ENCODE measurements at places on chromosomes 2 and 18. TPM values are rescaled to one million over a fixed set of nuclear protein-coding genes. Genes with fewer than 3 reads are reported as not detected.
A peak's percentile ranks its signal among the peaks of the same experiment; 100 is the strongest.

GRCh38 chr2:68103030-68103708 is 40.4 kb upstream of the C1D start:
- DNase-seq: no peak

GRCh38 chr2:191349990-191350389 is 104.8 kb downstream of the MYO1B start:
- no peak for DNase-seq

DNA sequence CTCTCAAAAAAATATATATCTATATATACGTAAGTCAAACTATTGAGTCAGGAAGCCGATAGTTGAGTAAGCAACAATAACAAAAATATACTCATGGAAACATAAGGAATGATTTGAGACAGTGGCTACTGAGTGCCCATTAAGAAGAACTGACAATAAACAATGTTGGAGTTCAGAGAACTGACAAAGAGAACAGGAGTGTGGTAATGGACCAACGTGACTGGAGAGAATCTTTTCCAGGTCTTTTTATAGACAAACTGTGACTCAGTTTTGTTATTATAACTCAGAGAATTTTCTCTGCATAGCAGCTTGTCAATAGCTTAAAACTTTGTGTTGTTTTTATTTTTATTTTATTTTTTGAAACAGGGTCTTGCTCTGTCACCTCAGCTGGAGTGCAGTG is 4.6 kb upstream of the GALM start:
- DNase-seq: no peak

FBXO48 gene
- total RNA-seq: 0.60 TPM

PSMA8 gene
- not detected for total RNA-seq

CYP1B1 gene
- total RNA-seq: 170 TPM

SEH1L gene
- total RNA-seq: 41.1 TPM

ALPG gene
- not detected for total RNA-seq

DNA sequence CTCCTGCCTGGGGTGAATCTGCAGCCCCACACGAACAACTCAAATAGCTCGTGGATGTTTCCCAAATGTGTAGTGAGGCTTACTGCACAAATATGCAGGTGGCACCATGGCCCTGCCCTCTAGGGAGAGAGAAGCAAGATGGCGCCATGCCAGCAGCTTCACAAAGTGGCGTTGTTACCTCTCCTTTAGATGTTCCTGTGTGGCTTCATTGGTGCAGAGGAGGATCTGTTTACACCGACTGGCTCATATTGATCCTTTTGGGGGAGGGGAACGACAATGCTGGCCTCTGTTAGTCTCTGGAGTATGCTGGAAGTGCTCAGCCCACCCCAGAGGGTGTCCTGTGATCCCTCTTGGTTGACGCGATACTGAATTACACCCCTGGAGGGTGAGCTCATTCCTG is 99.5 kb upstream of the GATA6 start:
- DNase-seq: no peak

- no peak for DNase-seq
These were observed 163.2 kb upstream of the KLF7 start for GRCh38 chr2:207328944-207329386.

DNA sequence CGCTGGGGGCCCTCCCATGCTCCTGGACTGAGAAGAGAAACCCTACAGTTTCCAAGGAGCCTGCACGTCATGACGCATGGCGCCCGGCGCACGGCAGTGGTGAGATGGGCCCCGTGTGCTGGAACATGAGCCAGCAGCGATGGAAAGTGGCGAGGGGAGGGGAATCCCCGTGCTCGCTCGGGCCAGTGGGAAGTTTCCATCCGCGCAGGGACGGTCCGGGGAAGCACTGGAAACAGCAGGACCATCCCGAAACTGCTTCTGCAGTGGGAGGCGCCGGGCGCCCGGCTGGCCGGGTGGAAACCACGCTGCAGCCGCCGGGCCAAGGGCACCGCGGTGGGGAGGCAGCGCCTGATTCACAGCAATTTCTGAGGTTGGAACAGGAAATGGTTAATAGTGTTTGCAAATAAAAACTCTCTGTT is 4.9 kb upstream of the PDCD1 start:
- no peak for DNase-seq

DNA sequence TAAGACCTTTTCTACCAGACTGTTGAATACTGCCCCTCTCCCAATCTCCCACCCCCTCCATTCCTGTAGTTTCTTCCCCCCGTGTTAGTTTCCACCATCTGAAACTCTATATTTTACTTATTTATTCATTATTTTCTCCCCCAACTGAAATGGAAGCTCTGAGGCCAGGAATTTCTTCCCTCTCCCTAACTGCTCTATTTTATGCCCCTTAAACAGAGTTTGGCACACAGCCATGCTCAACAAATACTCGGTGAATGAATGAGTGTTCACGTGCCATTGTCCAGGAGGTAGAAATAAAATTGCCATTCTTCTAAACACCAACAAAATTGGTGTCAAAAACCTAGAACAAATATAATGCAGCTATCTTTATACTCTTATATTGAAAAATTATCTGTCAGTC is 5.6 kb downstream of the ITGB1BP1 start:
- no peak for DNase-seq

- no peak for DNase-seq
These were observed 236.9 kb downstream of the BCL11A start for GRCh38 chr2:60316381-60317033.

NPAS2 gene
- total RNA-seq: 21.3 TPM

GPAT2 gene
- total RNA-seq: 4.2 TPM

DNA sequence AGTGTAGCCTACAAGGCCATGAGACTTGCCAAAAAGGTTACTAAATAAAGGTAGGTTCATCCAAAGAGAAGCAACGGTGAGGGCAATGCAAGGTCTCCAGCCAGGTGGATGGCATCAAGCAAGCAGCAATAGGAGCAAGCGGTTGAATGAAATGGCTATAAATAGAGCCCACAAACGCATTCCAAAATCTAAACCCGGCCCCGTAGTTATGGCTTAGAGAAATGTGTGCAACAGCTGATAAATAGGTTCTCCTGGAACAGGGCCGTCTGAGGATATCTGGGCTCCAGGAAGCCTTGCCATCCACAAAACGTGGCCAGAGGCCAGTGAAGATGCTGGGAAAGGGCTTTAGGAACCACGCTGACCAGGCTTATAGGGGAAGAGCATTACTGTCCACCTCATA is 146.1 kb upstream of the PID1 start:
- no peak for DNase-seq

- DNase-seq: no peak
These were observed 95.9 kb upstream of the RMDN2 start for GRCh38 chr2:37829202-37829601.

BMP10 gene
- not detected for total RNA-seq

DNA sequence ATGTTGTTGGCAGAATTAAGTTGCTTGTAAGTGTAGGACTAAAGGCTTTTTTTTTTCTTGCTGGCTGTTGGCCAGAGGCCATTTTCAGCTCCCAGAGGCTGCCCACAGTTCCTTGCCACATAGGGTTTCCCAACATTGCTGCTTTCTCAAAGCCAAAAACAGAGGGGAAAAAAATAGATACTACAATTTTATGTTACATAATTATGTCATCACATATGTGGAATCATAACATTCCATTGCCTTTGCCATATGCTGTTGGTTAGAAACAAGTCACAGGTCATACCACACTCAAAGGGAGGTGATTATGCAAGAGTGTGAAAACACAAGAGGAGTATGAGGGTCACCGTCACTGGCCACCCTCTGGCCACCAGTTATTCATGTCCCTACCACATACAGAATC is 154.5 kb downstream of the RTN4 start:
- DNase-seq: no peak

DNA sequence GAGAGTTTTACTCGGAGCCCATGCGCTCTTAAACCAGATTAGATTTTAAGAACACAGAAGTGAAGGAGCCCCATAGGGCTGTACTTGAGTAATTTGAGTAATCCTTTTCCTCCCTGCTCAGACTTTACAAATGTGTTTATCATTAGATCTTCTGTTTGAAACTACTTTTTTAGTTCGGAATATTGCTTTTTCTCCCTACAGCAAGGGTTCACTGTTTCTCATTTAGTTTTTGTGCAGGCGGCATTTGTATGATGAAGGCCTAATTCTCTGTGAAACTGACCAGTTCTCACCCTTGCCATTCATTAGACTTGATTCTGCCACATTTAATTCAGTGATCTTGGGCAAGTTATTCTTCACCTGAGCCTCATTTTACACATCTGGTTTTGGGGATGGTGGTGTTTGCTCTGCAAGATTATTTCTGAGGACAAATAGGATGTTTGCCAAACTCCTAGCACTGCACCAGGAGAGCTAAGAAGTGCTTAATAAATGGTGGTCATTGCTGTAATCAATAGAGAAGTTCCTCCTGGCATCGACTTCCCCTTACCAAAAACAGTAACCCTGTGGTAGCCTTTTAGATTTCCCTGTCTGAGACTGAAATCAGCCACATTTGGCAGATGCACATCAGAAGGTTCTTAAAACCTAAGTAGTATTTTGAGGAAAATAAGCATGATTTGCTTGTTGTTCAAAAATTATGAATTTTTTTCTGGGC is 2.2 kb downstream of the B3GNT2 start:
- DNase-seq: no peak

GRCh38 chr2:28356095-28356911 is 36.4 kb upstream of the FOSL2 start:
- peak; percentile 85 for DNase-seq

DNA sequence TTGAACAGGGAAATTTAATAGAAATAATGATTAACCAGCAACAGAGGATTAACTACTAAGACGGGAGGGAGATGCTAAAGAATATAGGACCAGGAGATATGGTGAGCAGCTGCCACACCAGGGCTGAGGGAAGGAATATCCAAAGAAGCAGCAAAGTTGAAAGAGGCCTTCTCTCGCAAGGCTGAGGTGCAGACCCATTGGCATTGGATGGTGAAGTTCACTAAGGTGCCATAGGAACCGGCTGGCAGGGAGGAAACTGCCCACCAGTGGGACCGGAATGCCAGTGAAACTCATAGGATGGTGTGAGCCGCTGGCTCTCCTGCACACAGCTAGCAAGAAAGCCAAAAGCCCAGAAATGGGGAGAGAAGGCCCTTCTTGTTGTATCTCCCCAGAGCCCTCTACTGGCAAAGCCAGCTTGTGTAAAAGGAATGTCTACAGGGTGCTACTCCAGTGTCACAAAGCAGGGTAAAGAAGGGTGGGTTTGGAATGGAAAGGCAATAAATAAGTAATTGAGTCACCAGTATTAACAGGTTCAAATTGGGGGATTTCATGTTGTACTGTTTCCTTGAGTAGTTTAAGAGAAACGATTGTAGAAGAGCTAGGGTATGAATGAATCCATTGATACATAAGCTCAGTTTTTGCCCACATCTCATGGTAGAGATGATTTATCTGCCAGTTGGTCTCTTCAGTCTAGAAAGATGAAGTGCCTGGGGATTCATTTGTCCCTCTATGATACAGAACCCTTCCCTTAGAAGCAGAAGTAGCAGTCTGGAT is 36.0 kb downstream of the FARP2 start:
- DNase-seq: no peak

DNA sequence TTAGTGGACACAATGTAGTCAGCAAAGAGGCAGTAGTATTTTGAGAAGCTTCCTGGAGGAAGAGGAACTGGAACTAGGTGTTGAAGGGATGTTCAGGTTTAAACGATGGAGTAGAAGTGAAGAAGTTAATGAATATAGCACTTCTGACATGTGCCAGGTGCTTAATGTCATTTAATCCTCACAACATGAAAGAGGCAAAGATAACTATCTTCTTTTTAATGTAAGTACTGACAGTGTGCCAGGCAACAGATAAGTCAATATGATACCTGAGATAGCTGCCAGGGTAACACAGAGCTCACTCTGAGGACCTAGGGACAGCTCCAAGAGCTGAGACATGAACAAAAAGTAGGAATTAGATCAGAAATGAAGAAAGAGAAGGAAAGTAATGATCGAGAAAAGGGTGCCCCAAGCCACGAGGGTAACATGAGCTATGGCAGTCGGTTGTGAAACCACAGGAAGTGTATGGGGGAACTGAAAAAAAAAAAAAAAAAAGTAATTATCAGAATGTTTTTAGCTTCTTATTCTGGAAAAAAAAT is 140.7 kb downstream of the RNF144A start:
- DNase-seq: no peak

LIMS4 gene
- not detected for total RNA-seq

GRCh38 chr2:20439193-20439475 is 7.7 kb upstream of the RHOB start:
- DNase-seq: no peak

DNA sequence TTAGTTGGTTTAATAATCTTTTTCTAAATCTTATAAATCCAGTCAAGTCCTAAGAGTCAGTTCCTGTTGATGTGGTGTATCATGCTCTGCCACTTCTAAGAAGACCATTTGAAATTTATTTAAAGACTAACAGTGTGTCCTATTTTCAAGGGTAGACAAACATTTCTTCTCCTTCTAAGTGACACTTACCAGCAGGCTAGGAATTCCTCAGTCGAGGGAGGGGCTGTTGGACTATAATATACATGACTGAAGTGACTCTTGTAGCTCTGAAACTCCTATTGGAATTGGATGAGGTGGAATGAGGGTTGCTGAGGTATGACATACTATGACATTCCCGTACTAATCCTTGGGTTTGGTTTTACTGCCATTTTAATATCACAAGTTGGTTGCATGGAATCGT is 30.6 kb downstream of the ITGB6 start:
- DNase-seq: no peak

DNA sequence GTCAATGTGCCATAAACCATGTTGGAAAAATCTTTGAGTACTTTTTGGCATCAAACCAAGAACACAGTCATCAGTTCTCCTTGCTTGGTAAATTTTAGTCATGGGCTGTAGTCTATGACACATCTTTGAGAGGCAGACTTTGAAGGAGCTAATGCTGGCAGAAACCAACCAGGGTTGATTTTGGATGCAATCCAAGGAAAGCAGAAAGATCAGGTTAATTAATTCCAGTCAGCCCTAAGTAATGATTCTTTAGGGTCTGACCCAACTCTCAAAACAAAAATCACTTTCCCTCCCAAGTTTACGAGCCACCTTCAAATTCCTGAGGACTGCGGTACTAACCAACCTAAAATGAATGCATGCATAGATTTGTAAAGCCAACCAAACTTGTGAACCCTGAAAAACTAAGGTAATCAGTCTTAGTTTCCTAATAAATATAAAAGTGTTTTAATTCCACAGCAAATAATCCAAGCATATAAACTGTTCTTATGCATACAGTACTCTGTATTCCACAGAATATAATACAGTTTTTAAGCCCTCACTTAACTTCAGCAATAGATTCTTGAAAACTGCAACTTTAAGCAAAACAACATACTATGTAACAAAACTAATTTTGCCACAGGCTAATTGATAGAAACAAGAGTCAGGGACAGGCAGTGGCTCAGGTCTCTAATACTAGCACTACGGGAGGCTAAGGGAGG is 22.0 kb downstream of the AP1S3 start:
- DNase-seq: no peak

Measured in tibial nerve (tissue), 4 donors.